ENCODE measurements at places on chromosomes 7 and 10. TPM values are rescaled to one million over a fixed set of nuclear protein-coding genes. Genes with fewer than 3 reads are reported as not detected.

- H3K27ac ChIP-seq = no peak overlapping the region
- H3K4me1 ChIP-seq = no peaks in the 10 kb centered on the region
- H3K4me3 ChIP-seq = no peak overlapping the region
- no peak for DNase-seq
- H3K27me3 ChIP-seq = no peaks in the 10 kb centered on the region
- no peaks in the 10 kb centered on the region for H3K36me3 ChIP-seq
Observed at GRCh38 chr10:92729886-92730285, 40.1 kb downstream of the HHEX start.

DNA sequence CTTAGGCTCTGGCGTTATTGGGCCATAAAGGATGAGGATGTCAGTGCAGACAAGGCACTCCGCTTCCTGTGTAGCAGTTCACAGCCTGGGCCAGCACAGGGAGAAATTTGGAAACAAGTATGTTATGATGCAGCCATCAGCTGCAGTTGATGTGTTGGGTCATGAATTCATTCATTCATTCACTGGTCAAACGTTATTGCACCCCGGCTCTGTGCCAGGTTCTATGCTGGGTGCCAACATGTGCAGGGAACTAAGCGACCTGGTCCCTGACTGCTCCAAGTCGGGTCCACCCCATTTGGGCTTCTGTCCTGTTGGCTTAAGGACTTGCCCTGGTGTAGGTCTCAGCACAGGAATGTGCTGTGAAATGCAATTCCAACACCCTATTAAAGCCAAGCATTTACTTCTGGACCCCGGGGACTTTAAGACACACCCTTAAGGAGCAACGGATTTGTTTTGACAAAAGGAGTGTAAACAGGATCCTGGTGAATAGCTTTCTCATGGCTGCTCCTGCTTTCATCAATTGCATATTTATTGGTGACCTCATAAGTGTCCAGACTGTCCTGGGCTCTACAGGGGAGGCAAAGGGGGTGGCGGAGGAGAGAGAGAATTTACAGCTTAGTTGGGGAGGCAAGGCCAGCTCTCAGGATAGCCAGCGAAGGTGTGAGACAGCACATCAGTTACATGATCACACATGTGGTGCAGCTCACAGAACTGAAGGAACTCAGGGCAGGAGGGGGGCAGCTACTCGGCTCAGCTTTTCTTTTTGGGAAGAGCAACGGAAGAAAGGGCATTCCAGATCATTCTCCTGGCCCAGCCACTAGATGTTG lies 158.6 kb downstream of the GRK5 start:
- H3K36me3 ChIP-seq = no peaks in the 10 kb centered on the region
- DNase-seq = no peak
- H3K4me1 ChIP-seq = peaks cover 36% of the 10 kb centered on the region
- no peaks in the 10 kb centered on the region for H3K27me3 ChIP-seq
- no peak overlapping the region for H3K27ac ChIP-seq
- H3K4me3 ChIP-seq = no peak overlapping the region

Gene TRIM74
- total RNA-seq = 0.60 TPM

- peaks cover 12% of the 10 kb centered on the region for H3K4me1 ChIP-seq
- peaks cover 15% of the 10 kb centered on the region for H3K27me3 ChIP-seq
- peak overlapping the region; percentile 26 for H3K4me3 ChIP-seq
- DNase-seq = no peak
- no peak overlapping the region for H3K27ac ChIP-seq
- no peaks in the 10 kb centered on the region for H3K36me3 ChIP-seq
Observed at GRCh38 chr10:129962872-129963640, 1.0 kb downstream of the EBF3 start.

Data from ovary (tissue), 10 donors.